ENCODE measurements at places on chromosomes 4 and X.

DNA sequence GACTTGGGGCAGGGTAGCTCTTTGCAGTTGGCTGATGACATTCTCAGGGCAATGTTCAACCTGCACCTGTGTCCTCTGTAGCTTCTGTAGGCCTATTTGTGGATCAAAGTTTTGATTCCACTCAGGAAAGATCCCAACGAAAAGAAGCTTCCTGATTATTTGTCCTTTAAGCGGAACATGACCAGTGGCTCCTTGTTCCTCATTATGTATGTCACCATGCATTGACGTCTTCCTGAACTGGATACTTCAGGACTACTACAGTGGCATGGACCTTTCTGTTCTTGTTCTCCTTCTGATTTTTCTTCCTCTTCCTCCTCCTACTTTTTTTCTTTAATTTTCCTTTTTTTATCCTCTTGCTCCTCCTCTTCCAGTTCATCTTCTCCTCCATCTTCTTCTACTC lies 62.4 kb downstream of the NBDY start:
- DNase-seq, result no peak

DNA sequence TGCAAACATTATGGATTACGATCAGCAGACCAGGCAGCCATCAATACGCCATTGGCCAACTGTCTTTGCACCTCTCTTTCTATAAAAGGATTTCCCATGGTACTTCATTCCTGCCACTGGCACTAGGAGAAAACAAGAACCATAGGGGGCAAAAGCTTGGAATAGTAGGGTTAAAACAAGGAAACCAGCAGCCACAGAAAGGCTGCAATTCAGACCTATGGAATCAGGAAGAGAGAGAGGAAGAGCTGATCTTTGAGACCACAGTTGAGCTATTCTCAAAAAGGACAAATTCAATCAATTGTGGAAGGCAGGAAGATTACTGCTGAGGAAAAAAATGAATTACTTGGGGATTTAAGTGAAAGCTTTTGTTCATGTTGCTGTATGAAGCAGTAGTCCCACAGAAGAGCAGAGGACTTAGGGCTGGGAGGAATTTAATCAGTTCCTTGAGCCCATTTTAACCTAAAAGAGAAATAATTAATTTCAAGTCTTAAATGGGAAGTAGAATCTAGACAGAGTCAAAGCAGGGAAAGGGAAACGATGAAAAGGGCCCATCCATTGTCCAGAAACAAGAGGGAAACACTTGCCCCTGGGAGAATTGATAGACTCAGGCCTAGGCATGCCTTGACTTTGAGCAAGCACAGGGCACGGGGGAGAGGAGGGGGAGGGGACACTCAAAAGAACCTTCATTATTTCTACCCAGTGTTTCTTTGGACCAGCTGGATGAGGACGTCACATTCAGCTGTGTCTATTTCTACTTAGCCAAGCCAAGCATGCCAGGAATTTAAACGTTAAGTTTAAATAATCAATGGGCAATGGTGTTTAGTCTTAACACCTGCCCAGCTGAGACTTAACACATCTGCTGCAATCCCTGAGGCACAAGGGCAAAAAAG lies 50.7 kb downstream of the SCD5 start:
- DNase-seq, result no peak

DNA sequence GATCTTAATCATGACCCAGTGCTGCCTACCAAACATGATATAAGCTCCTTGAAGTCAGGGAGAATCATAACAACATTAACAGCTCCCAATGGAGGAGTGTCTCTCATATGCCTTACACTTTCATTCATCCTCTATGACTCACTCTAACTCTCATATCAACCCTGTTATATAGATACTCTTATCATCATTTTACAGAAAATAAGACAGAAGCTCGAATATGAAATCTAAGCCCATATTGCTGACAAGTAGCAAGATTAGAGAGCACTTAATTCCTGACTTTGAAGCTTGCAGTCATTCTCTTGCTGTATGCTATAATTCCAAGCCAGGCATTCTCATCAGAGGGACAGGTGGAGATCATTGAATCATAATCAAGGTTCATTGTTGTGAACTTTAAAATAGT lies 476.7 kb upstream of the ATOH1 start:
- DNase-seq, result no peak

DNA sequence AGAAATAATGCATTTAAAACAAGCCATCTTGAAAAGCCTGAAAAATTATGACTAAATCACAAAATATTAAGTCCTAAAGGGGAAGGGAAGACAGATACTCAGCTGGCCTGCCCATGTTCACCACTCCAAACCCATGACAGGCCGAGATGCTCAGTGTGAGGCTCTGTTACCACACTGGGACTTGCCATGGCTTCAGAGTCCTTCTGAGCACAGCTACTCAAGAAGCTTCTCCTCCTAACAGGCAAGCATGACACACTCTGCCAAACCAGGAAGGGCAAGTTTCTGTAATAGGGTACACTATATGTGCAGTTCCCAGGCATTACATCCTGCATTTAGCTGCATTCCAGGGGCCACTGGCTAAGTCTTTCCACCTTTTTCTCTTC lies 34.0 kb upstream of the CYBB start:
- DNase-seq, result no peak

- DNase-seq, result peak; percentile 39
Observed at GRCh38 chr4:78058591-78059523, 1.7 kb downstream of the FRAS1 start.

GRCh38 chrX:34379891-34380290 lies 247.8 kb upstream of the FAM47A start:
- no peak for DNase-seq

DNA sequence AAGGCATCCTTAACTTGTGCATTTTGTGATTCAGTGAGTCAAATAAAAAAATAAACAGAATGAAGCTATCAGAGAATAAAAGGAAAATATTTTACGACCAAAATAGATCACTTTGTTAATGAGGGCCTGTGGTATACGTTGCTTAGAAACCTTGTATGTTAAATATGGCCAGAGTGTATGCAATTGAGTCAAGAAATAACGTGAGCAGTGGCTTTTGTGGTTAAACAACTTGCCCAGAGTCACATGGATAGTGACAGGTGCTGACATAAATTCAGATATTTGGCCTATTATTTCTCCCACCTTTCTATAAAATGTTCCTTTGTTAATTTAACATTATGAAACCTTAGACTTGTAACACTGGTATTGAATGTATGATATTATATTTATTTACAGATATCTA lies 393.4 kb downstream of the PABPC4L start:
- DNase-seq, result no peak

DNA sequence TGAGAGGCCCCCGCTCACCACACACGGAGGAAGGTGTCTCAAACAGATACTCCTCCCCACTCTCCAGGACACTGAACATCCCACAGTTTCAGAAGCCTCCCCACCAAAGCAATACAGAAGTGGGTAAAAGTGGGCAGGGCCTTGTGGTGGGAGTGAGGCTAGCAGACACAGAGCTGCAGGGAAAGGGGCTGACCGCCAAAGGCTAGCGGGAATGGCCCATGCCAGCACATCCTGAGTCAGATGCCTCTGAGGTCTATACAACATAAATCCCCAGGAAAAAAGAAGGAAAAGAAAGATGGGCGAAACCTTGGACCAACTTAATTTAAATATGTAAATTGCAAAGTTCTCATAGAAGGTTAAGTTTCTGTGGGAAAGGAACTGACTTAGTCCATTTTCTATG lies 21.9 kb upstream of the ARHGAP10 start:
- DNase-seq, result no peak

DNA sequence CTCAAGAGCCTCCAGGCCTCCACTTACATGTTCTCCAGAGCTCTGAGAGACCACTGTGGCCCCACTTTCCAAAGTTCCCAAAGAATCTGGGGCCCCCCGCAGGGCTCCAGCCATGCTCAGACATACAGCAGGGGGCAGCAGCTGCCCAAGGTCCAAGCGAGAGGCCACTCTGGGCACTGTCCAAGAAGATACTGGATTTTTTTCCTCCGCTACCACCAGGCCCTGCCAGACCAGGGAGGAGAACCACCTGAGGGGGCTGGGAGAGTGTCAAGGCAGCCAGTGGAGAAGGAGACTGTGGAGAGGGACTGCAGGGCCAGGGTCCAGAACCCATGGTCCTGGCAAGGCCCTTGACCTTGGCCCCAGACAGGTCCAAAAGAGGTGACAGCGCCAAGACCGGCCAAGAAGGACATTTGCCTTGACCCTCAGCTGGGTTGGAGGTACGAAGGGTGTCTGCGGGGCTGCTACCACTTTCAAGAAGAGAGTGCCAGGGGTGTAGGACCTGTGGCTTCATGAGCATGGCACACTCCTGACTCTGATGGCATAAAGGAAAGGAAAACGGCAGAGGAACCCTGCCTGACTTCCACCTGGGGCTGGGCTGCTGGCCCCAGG lies 5.3 kb downstream of the EMD start:
- no peak for DNase-seq

GRCh38 chr4:187687697-187688096 lies 307.9 kb upstream of the ZFP42 start:
- DNase-seq, result no peak

GRCh38 chr4:1862055-1862911 lies 6.3 kb upstream of the LETM1 start:
- no peak for DNase-seq

- no peak for DNase-seq
Observed at GRCh38 chr4:47315346-47315745, 148.2 kb downstream of the COMMD8 start.

DNA sequence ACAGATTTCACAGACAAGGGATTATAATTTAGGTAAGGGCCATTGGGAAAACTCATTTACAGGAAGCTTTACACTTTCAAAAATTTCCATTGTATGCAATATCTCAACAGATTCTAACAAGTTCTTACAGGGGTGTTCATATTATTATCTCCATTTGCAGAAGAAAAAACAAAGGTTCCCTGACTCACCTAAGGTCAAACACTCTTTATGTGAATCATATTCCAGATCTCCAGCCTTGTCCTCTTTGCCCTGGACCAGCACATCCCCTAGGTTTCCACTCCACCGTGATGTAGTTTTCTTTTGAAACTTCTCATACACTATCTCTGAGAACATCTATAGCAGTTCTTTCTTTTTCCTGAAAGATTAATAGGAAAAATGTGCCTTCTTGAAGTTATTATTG lies 96.4 kb upstream of the HS3ST1 start:
- no peak for DNase-seq

DNA sequence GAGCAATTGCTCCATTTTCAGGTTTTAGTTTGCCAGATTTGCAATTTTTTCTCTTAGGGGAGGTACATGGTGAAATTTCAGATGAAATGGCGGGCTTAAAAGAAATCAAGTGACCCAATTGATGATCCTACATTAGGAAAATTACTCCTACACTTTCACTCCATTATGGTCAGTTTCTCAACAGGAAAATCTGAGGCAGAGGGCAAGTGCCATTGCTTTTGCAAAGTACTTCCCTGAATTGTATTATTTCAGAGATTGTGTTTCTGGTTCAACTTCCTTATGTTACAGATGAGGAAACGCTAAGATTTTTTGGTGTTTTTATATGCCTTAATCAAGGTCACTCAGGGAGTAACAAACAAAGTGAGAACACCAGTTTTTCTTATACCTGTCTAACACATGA lies 302.2 kb downstream of the ARAP2 start:
- DNase-seq, result no peak

GRCh38 chrX:153782313-153782712 lies 1.5 kb downstream of the SRPK3 start:
- DNase-seq, result no peak

DNA sequence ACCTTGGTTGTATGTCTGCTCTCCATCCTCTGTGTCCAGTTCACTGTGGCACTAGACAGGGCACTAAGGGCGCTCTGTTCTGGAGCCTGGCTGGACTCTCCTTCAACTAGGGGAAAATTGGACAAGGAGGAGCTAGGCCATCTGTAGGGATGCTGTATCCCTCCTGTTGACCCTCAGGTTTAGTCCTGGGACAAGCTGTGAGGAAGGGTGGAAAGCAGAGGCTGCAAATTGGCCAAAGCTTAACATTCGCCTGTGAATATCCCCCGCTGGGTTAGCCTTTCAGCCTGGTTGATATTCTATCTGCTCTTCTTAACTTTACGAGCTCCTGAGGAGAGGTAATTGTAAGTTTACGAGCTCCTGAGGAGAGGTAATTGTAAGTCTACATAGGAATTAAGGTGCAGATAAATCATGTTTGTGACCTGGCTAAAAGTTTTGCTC lies 64.4 kb upstream of the ENPEP start:
- no peak for DNase-seq

DNA sequence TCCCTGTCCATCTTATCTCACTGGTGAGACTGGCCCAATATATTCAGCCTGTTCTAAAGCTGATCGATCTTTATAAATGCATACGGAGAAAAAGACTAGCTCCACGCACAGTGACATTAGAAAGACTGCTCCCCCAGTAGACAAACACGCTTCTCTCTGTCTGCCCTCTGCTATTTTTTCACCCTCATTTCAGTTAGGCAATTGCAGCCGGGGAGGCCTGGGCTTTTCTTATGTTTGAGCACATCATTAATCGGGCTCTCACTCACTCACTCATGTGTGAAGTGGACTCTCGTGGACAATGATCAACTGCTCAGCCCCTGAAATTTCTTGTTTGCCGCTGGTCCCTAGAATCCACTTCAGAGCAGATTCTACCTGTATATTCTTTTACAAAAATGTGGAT lies 824.7 kb upstream of the TENM3 start:
- DNase-seq, result no peak

DNA sequence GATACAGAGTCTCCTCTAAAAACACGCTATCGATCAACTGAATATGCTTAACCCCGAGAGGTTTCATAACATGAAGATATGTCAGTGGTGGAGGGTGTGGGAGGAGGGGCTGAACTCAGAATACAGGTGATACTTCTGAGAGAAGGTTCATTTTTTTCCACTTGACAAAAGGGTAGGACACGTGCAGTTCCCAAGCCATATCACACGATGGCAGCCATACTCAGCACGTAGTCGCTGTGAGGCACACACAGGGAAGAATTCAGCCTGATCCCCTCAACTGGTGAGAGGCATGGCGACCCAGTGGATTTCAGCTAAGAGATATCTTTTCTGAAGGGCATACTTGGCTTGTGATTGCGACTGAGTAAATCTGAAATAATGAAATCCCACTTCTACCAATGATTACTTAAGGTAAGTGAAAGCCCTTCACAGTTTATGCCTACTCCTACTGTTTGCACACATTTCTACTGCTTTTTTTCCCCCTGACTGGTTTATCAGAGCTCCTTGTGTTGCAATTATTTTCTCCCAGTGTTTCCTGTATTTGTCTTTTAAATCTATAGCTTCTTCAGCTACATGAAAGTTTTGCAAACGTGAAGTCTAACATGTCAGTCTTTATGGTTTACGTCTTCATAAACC lies 133.1 kb downstream of the CORIN start:
- DNase-seq, result peak; percentile 32

- DNase-seq, result no peak
Observed at GRCh38 chrX:71100581-71101505, 5.2 kb downstream of the FOXO4 start.

- DNase-seq, result peak; percentile 90
Observed at GRCh38 chr4:128386761-128387599, 99.4 kb upstream of the PGRMC2 start.

DNA sequence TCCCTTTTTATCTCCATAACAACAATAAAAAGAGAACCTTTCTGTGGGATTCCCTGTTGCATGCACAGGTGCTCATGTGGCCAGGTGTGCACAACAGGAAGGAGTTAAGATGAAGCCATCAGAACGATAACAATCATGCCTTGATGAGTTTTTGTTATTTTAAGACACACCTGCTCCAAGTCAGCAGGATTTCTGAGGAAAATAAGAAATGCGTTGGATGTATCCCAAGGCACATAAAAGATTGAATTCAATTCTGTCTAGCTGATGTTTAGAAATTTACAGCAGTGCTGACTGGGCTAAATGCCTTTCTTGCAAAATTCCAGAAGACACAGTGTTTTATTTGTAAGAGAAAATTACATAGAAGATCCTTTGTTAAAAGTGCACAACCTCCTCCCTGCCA lies 1678.2 kb downstream of the ARAP2 start:
- DNase-seq, result no peak

GRCh38 chrX:67543818-67544217 lies at the start of gene AR:
Gene AR (plus strand): TSS chrX:67544021. CDS start chrX:67545147, 1,126 bp downstream.
- peak; percentile 68 for DNase-seq
